ENCODE measurements at places on chromosomes 5 and 9.
A peak's percentile ranks its signal among the peaks of the same experiment; 100 is the strongest.

DNA sequence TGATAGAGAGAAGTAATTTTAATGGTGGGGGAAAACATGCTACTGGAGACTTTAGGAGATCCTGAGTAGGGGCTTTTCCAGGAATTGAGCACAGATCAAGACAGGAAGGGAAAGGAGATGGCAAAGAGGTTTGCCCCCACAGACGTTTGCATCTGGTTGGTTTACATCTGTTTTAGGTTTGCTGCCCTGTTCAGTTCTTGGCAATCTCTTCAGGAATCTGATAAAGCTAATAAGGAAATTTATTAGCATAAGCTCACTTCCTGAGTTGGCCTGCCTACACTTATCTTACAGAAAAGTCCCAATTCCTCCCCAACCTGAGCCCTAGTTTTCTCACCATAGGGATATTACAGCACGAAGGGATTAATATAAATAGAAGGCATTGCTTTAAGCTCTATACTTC, 3.4 kb upstream of the CFAP95 start:
- DNase-seq: no peak

- DNase-seq: no peak
Measured at GRCh38 chr5:30802961-30803705, 390.4 kb upstream of the CDH6 start.

- DNase-seq: no peak
Measured at GRCh38 chr5:2213121-2213730, 330.5 kb upstream of the IRX4 start.

GRCh38 chr5:149646564-149646963, 65.3 kb downstream of the ARHGEF37 start:
- peak; percentile 57 for DNase-seq

- DNase-seq: no peak
Measured at GRCh38 chr5:163614787-163615186, 109.4 kb downstream of the MAT2B start.

- DNase-seq: no peak
Measured at GRCh38 chr9:19922476-19923118, 133.8 kb upstream of the SLC24A2 start.

DNA sequence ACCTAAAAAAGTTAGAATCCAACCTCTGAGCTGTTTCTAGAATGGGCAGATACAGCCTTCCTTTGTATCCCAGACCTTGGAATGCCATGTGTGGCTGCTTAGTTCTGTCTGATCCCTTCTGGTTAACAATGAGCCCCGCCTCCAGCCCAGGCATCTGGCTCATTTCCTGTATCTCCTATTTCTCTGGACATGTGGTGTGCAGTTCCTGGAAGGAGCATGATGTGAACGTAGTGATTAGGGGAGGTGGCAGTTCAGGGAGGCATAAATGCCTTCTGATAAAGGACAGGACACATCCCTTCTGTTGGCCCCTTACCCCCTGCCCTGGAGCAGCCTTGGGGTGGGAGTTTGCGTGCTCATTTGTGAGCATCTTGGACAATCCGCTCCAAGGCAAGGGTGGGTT, 243.0 kb downstream of the ZSWIM6 start:
- no peak for DNase-seq

GRCh38 chr9:13427587-13427986, 148.1 kb upstream of the MPDZ start:
- DNase-seq: no peak

- DNase-seq: no peak
Measured at GRCh38 chr9:1005043-1005667, 28.7 kb downstream of the DMRT3 start.

- no peak for DNase-seq
Measured at GRCh38 chr9:91180240-91180929, 181.3 kb downstream of the AUH start.

- DNase-seq: no peak
Measured at GRCh38 chr5:137233726-137234125, 265.4 kb downstream of the SPOCK1 start.
